ENCODE measurements at places on chromosomes 11 and 22.

- DNase-seq = no peak
Observed at GRCh38 chr22:28911777-28912669, 28.7 kb downstream of the ZNRF3 start.

DNA sequence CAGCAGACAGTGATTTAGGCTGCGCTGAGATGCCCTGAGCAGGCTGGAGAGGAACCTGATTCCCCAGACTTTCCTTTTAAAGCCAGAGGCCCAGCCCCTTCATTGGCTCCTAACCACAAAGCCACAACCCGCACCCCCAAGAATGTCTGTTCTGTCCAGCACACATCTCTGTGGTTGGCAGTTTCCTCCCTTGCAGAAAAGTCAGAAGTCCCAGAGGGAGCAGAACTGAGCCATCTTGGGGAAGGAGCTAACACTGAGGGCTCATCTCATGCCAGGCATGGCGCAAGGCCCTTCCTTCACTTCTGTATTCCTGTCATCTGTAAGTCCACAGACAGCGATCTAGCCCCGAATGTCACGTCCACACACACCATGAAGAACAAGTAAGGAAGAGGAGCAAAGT is 97.1 kb upstream of the SYT13 start:
- no peak for DNase-seq

- no peak for DNase-seq
Observed at GRCh38 chr22:43213051-43213450, 26.1 kb upstream of the TTLL12 start.

GRCh38 chr22:19873138-19873959 is 18.7 kb upstream of the GNB1L start:
- DNase-seq = peak; percentile 29

DNA sequence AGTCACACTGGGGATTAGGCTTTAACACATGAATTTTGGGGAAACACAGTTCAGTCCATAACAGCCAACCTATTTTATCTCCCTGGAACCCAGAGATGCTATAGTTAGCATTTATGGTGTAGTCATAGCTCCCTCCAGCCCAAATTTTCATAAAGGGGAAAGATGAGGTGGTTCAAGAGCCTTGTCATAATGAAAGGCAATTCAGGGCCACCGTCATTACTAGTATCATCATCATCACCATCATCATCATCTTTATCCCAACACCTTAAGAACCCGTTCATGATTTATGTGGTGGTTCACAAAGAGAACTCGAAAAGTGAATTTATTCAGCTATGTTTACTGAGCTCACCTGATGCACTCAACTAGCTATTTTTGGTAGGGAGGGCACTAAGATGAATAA is 2.4 kb upstream of the TUBA8 start:
- DNase-seq = no peak

- no peak for DNase-seq
Observed at GRCh38 chr11:78883506-78883905, 308.8 kb upstream of the NARS2 start.

DNA sequence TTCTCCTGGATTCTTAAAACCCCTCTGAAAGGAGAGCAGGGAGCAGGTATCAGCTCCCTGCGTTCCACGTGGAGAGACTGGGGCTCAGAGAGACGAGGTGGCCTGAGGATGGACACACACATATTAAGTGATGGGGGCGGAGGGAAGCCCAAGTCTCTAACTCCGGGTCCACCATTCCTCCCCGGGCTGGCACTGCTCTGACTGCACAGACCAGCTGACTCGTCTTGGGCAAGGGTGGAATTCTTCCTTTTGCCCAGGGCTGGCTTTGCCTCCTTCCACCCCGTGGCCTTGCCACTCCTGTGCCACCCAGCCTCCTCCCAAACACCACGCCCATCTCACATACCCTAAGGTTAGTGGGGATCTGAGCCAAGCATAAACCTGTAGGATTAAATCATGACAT is 65.0 kb downstream of the BUD13 start:
- no peak for DNase-seq

DNA sequence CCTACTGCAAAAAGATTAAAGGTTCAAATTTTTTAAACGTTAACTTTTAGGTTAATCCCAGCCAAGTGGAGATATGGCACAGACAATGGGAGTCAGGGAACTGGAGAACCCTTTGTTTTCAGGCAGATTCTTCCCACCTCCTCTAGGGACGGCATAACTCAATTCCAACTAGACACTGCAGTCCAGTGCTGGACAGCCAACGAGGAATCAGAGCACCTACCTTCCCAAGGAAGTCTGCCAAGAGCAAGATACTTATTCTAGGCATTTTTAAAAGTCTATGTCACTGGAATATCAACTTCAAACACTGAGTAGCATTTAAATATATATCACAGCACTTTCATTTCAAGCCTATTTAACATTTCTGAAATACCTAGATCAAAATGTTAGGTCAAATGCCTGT is 7.3 kb downstream of the CADM1 start:
- DNase-seq = no peak

- no peak for DNase-seq
Observed at GRCh38 chr11:110778343-110778742, 66.1 kb upstream of the ARHGAP20 start.

GRCh38 chr11:4213746-4214145 is 119.1 kb downstream of the RRM1 start:
- no peak for DNase-seq

DNA sequence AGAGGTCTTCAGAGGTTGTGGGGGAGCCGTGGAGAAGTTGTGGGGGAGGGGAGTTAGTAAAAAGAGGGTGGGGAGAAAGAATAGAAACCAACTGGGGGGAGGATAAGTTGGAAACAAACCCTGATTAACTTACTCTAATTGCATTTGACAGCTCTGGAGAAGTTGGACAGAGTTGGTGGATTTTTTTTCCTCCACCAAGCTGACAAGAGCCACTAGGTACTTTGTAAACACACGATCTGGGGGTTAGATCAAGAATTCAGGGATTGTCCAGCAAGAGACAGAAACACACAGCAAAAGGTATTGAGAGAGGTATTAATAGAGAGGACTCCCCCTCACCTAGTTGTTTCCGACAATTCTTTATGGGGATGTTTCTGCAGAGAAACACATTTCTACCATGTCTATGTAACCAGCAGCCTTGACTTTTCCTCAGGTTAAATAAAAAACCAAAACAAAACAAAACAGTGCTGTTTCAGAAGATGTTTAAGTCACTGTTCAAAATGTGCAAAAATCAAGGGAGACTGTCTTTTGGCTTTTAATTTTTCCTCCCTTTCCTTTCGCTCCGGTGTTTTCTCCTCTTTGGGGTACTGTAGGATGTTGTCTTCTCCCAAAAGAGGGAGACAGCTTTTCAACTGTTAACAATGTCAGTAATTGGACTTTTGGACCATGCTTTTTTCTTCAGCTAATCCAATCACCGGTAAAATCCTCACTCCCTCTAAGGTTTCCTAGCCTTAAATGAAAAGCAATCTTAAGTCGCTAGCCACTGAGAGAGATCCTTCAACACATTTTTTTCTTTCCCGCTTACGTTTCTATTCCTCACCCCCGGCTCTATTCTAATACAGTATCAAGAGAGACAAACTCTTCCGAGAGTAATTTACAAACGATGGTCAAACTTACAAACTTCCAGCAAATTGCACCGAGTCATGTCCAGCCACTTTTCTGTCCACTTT is 708 bp downstream of the MAML2 start:
- no peak for DNase-seq

- DNase-seq = no peak
Observed at GRCh38 chr22:39493759-39494158, 8.3 kb upstream of the MIEF1 start.

DNA sequence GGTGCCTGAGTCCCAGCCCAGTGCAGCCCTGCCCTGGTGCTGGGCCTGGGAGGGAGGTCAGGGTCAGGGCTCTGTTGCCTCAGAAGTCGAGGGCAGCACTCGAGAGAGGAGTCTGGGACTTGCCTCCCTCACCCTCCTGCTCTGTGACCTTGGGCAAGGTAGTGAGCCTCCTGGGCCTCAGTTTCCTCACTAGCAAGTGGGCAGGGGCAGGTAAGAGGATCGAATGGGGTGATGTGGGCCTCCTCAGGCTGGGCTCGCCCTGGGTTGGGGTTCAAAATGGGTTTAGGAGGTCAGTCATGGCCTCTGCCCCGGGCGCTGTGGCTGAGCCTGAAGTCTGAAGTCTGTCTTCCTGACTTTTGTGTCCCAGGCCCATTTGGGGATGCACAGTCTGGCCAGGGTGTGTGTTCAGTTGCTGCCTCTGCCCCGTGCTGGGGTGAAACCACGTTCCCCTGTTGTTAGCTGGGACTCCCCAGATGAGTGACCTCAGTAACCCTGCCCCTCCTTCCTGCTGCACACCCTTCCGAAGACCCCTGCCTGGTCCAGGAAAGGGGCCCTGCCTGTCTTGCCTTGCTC is 40.9 kb upstream of the CELSR1 start:
- no peak for DNase-seq
